Left colon (tissue), 2 donors: ENCODE measurements at places on chromosomes 16 and 17. TPM values are rescaled to one million over a fixed set of nuclear protein-coding genes. Genes with fewer than 3 reads are reported as not detected.

Gene SEC14L1
- 48.2 TPM for total RNA-seq

Gene XAF1
- 34.0 TPM for total RNA-seq

DNA sequence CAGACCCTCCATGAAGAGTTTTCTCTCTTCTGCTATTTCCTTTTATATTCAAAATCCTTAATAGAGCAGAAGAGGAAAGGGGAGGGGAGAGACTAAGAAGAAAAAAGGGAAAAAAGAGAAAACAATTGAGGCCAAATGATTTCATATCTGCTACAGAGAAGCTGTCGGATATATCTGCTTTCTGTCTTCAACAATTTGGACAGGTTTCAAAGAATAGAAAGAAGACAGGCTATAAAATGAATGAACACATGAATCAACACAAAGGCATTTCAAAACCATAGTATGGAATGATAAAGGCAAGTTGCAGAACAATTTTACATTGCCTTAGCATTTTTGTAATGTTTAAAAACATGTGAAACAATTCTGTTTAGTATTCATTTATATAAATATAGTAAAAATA lies 4.7 kb upstream of the CMTR2 start:
- DNase-seq, result no peak

- DNase-seq, result peak; percentile 41
Observed at GRCh38 chr17:65173284-65173793, 36.2 kb downstream of the RGS9 start.

DNA sequence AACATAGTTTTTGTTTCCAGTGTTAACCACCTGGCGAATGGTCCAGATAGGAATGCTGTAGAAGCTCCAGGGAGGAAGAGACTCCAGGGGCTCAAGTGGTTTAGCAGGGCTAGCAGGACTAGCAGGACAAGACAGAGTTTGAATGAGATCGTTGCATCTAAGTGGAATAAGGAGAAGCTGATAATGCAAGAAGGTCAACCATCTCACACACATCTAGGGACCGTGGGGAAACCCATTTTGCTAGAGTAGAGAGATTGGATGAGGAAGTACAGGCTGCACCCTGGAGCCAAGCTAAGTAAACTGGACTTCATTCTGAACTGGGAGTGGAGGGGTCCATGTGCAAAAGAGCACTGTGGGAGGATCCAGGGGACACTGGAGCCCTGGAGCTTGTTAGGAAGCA lies 86.1 kb upstream of the HSBP1 start:
- no peak for DNase-seq

- no peak for DNase-seq
Observed at GRCh38 chr17:44144966-44145739, 3.4 kb downstream of the HROB start.

GRCh38 chr17:28343491-28343932 lies 8.0 kb downstream of the TNFAIP1 start:
- no peak for DNase-seq

DNA sequence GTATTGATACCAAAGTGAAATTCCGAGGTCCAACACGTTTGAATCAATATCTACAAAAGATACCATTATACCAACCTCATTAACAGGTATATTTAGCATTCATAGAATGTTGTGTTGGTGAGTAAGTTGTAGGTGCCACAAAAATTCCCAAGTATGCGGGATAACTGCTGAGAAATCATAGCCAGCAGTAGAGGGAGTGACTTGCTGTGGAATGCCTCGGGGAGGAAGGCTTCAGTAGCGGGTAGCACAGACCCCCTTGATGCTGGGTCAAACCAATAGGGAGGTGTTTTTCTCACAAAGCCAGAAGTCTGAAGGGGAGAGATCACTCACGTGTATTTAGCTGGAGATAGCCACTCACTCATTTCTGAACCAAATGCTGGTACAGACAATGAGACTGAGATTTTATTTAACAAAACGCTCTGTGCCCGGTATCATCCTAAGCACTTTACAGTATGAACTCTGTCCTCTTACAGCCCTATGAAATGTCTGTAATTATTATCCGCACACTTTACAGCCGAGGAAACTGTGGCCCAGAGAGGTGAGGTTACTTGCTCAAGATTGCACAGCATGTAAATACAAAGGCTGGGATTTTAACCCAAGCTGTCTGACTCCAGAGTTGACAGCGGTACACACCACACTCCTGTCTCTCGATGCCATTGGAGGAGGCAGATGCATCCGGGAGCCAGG lies 23.1 kb downstream of the HSBP1 start:
- DNase-seq, result no peak

DNA sequence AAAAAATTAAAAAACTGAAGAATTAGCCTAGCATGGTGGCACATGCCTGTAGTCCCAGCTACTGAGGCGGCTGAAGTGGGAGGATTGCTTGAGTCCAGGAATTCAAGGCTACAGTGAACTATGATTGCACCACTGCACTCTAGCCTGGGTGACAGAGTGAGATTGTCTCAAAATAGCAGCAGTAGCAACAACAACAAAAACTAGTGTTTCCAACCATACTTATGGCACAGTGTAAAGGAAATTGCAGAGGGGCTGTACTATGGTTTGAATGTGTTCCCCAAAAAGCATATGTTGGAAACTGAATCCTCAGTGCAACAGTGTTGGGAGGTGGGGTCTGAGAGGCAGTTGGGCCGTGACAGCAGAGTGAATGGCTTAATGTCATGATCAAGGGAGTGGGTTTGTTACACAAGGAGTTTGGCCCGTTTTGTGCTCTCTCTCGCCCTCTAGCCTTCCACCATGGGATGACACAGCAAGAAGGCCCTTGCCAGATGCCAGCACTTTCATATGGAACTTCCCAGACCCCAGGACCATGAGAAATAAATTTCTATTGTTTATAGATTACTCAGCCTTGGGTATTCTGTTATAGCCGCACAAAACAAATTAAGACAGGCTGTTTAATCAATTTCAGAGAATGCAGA lies 70.0 kb downstream of the PGS1 start:
- no peak for DNase-seq

GRCh38 chr16:68375801-68376536 lies 65.2 kb downstream of the PRMT7 start:
- DNase-seq, result no peak

- no peak for DNase-seq
Observed at GRCh38 chr16:85627526-85628264, 14.6 kb downstream of the GSE1 start.
